ENCODE measurements at places on chromosomes 16 and 17.

GRCh38 chr16:68368301-68368888 lies 57.6 kb downstream of the PRMT7 start:
- DNase-seq, result no peak

GRCh38 chr16:77570574-77570973 lies 135.7 kb upstream of the ADAMTS18 start:
- no peak for DNase-seq

GRCh38 chr16:3363793-3364192 lies 8.1 kb downstream of the OR2C1 start:
- no peak for DNase-seq

GRCh38 chr16:11583166-11583565 lies 3.6 kb downstream of the LITAF start:
- no peak for DNase-seq

GRCh38 chr16:49469930-49470451 lies 96.4 kb downstream of the C16orf78 start:
- DNase-seq, result no peak

DNA sequence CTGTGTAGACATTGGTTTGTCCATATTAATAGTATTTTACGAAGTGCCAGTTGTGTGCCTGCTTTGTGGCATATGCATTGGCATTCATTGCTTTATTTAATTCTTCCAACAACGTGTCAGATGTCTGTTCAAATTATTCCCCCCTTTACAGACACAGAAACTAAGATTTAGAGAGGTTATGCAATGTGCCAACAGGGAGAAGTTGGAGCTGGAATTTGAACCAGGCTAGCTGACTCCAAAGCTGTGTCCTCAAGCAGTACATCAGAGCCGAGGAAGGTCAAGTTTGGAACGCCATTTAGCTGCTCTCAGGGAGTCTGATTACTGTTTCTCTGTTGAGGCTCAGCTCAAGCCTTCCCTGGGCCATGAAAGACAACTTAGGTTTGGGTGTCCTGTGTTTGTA lies 232.3 kb downstream of the WWOX start:
- DNase-seq, result no peak

DNA sequence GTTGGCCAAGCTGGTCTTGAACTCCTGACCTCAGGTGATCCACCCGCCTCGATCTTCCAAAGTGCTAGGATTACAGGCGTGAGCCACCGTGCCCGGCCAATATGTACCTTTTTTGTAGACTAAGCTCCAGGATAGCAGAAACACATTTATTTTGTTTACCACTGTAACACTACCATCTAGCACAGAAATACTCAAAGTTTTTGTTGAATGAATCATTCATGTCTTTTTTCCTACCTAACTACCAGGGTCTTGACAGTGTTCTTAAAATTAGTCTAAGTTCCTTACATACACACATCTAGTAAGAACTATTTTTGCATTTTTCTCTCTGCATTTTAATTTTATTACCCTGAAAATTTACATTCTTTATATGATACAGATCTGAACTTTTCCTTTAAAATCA lies 44.4 kb downstream of the AKAP10 start:
- no peak for DNase-seq

DNA sequence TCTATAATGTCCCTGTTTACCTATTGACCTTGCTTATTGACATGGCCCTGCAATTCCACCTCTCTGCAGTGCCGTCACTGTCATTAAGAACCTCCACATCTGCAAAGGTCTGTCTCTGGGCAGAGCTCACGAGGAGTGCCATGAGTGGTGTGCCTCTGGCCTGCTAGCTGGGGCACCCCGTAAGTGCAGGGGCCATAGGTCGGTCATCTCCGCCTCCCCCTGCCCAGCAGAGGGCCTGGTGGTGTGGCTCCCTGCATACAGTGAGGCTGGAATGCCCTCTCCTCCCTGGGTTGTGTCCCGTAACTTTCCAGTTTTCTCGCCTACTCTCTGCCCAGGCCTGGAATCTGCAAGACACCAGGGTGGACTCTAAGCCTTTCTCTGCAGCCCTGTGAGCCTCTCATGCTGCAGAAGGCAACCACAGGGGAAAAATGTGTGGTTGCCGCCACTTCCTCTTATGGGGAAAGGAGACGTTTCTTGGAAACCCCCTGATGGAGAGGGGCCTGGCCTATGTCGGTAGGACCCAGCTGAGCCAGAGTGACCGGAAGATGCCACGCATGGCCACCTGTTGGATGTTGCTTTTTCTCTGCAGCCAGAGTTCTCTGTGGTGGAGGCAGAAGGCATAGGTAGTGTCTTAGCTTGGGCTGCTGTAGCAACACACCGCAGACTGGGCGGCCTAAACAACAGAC lies 2.7 kb upstream of the SNX20 start:
- no peak for DNase-seq

DNA sequence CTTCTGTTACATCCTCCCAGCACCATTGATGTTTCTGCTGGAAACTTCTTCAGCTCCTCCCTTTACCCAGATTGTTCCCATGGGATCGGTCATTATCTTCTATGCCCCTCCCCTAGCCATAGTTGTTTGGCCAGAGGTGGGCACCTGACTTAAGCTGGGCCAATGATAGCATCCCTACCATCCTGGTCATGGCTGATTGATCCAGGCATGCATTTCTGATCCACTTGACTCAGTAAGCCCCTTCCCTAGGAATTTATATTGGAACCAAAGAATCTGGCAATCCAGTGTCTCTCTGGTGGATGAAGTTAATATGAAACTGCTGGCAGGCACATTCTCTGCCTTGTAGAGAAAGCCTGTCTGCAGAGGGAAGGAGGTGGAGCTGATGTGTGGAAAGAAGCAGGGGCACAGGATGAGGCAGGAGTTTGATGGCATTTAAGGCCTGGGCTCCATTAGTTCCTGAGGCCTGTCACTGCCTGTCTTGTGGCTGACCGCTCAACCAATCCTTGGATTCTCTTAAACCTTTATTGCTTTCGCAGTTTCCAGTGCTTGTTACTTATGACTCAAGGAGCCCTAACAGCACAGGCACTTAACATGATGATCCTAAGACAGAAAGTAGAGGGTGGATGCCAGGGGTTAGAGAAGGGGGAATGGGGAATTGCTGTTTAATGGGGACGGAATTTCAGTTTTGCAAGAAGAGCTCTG lies 152.4 kb downstream of the ABCC12 start:
- DNase-seq, result peak; percentile 26

DNA sequence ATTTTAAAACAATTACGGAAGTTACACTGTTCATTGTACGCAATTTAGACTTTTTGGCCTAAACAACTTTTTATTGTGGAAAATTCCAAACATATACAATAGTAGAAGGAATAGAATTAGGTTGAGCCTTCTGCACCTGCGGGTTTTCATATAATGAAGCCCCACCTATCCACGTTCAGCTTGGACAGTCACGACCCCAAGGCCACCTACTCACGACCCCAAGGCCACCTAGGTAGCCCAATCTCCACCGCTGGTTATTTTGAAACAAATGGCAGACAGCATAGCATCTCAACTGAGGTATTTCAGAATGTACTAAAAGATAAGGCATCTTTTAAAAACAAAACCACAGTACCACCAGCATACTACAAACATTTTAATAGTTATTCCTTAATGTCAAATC lies 631 bp downstream of the NLRC5 start:
- no peak for DNase-seq

DNA sequence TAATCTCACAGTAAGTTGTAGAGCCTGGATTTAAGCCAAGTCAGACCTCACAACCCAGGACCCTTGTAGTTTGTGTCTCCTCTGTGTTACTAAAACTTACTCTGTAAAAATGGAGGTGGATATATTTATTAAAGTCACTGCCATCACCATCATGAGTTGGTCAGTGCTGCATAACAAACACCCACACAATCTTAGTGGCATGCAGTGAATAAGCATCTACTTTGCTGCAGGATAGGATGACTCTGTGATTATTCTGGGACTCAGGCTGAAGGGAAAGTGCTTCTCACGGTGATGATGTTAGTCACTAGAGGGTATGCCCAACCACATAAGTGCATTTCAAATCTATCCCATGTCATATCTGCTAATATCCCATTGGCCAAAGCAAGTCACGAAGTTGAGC lies 398.7 kb downstream of the XYLT1 start:
- DNase-seq, result no peak

DNA sequence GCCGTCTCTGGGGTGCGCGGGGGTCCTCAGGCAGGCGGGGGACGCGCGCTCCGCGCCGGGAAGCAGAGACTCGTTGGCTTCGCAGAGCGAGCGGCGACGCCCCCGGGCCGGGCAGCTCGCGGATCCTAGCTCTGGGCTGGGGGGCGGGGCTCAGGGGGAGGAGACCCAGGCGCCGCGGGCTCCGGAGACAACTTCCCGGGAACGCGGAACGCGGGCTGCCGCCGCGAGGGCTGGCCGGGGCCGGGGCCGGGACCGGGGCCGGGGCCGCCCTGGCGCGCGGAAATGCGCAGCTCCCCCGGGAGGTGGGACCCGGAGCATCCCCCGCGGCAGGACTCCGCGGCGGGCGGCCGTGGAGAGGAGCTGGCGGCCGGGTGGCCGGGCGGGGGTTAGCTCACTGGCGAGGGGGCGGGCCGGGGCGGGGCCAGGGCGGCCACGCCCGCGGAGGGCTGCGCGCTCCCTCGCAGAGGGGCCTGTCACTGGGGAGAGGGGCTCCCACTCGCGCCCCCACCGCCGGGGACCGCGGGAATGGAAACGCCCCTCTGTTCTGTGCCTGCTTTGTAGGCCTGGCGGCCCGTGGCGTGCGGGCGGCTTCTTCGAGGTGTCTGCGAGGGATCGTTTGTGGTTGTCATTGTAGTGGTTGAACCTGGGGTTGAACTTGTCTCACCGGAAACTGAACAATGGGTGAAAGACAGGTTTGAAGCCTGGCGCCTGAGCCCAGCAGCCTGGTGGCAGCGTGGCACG lies at the start of gene GAS7:
Gene GAS7, minus strand, starts transcription at position 98 of the 741 bp plus-strand sequence.
- DNase-seq, result peak; percentile 64

DNA sequence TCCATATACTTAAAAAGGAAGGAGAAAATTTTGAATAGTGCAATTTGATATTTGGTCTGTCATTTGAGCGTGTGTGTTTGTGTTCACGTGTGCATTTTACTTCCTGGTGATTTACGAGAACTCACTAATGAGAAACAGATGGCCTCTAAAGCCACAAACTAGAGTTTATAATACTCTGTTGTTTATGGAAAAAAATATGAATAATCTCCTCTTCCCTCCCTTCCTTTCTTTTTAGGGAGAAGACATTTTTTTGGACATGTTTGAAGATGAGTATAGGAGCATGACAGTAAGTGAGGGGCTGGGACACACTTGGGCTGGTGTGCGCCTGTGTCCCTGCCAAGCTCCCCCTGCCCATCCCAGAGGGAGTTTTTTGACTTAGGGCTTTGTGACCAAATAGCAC lies 102.7 kb downstream of the CLEC16A start:
- no peak for DNase-seq

- DNase-seq, result no peak
Observed at GRCh38 chr16:9258423-9259051, 167.1 kb downstream of the HAPSTR1 start.

GRCh38 chr16:68724797-68725196 lies 12.3 kb upstream of the CDH1 start:
- DNase-seq, result no peak

- no peak for DNase-seq
Observed at GRCh38 chr17:11369575-11369974, 128.6 kb downstream of the SHISA6 start.

GRCh38 chr17:78736526-78737079 lies 45.5 kb downstream of the CYTH1 start:
- DNase-seq, result no peak

- no peak for DNase-seq
Observed at GRCh38 chr16:50270510-50271147, 4.3 kb downstream of the ADCY7 start.

GRCh38 chr17:49441578-49441977 lies 26.9 kb upstream of the PHB1 start:
- DNase-seq, result no peak

All from T1000 (cell line).